Fibroblast of skin of back (primary cell): ENCODE measurements at places on chromosomes 2 and 18.

- no peak for DNase-seq
Observed at GRCh38 chr2:196169516-196169915, 1.9 kb downstream of the STK17B start.

DNA sequence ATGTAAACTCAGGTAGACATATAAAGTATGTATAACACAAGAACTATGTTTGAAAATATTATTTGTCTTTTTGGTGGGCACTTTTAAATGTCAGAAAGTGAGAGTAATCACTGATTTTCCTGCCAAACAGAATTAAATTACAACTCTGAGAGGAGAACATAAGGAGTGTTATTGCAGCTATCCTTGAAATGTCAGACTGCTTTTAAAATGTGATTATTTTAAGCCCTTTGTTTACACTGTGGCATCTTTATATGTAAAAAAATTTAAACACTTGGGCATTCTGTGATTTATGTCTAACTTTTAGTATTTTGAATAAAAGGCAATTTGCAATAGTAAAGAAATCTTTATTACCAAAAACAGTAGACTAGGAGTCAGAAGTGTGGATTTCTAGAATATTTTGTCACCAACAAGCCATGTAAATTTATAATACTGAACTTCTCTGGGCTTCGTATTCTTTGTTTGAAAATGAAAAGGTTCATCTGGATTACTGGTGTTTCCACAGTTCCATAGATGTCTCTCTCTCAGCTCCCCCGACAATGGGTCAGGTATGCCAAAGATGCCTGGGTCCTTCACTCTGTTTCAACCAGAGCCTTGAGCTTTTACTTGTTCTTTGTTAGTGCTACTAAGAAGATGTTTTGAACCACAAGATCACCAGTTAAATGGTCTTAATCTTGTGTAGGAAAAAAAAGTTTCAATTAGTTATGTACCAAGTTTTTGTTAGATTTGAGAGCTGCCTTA, 38.8 kb downstream of the GULP1 start:
- DNase-seq = no peak

- DNase-seq = no peak
Observed at GRCh38 chr2:19883971-19884720, 17.6 kb downstream of the TTC32 start.

- no peak for DNase-seq
Observed at GRCh38 chr2:25220313-25220712, 51.9 kb upstream of the POMC start.

DNA sequence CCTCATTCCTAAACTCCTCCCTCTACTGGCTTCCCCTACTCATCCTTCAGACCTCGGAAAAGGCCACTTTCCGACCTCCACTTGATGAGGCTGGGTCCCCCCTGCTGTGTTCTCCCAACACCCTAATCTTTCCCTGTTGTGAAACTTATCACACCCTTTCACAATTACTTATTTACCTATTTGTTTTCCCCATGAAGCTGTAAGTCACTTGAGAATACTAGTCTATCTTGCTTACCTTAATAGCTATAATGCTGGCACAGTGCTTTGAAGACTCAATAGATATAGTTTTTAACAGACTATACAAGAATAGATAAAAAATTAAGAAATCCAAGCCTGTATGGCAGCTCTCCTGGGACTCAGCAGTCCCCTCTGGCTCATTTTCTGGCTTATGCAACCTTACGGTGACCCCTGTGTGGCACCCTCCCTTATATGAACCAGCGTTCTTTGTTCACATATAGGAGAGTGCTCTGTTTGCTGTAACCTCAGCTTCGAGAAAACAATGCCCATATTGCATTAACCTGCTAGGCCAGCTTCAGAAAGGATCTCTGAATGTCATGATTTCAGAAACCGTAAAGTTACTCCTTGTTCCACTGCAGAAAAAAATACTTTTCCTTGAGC, 220.4 kb upstream of the PKDCC start:
- no peak for DNase-seq

- DNase-seq = no peak
Observed at GRCh38 chr18:57113799-57114420, 33.0 kb upstream of the BOD1L2 start.

DNA sequence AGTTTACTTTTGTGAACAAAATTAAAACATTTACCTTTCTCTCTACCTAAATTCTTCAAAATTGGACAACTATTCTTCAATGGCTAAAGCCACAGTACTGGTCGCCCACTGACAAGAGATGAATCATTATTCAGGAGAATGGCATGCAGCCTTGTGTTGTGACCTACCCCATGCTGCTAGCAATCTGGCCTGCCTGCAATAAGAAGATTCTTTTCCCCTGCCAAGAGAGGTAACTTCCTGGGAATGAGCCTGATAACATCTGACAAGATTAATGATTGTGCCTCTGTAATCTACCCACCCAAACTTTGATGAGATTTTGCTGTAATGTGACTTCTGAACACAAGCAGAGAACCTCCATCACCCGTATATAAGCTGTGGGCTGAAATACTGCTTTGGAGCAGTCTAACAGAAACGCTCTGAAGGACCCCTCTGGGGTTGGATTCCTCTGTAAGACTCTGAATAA, 47.0 kb upstream of the ST3GAL5 start:
- peak; percentile 89 for DNase-seq

GRCh38 chr2:64426183-64426952, 27.6 kb upstream of the LGALSL start:
- DNase-seq = peak; percentile 57

DNA sequence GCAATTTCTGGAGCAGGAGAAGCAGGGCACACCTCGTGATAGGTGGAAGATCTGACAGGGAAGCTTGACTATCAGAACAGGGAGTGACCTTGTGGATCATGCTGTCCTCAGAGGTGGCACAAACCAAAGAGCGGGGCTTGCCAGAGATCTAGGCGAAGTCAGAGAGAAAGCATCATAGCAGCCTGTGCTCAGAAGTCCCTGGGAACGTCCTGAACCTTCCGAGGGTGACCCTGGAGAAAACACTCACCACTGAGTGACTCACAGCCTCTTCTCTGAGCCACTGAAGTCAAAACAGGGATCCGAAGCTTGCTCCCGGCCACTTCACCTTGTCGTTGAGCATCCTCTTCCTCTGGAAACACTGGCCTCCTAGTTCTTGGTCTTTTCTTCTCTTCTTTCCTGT, 56.7 kb downstream of the IL1R2 start:
- DNase-seq = peak; percentile 60

DNA sequence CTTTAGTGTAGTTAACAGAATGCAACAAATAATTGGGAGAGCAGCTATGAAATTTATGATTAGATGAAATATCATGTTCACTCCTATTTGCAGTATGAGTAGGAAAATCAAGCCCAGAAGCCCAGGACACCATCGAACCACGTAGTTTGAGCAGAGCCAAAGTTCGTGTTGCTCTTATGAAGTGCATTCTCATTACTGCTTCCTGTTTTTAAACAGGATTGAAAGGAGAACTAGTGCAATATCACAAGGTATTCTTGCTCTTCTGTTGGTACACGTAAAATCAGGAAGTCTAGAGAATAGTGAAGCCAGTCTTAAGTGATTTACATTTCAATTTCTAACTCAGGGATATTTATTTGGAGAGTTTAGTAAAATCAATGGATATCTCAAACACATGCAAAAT, 21.1 kb downstream of the ARHGAP15 start:
- DNase-seq = no peak

DNA sequence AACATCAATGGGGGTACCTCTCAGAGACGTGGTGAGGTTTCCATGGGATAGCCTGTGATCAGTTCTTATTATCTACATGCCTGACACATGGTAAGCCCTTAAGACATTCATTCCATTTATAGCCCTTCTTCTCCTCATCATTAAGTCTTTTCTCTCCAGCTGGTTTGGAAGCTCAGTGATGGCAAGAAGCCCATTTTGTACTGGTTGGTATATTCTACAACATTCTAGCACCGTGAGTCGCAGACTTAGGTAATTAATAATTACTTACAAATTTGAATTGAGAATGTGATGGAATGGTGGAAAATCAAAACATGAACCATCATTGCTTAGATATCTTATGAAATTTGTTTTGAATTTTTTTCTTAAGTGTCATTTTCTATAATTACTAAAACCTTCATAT, 472.6 kb downstream of the DLGAP1 start:
- peak; percentile 21 for DNase-seq

DNA sequence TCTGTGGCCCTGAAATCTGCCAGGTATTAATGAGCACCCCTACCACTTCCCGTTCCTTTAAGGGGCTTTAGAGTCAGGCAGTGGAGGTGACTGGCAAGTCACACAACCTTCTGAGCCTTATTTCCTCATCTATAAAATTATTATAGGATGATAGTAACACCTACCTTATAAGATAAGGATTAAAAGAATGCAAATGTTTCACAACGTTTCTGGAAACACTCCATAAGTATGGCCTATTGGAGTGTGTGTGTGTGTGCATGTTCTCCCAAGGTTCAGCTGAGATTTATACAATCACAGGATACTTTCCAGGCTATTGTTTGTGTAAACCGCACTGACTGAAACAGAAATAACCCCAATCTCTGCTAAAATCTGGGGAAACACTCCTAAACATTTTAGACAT, 176.0 kb downstream of the PDE11A start:
- no peak for DNase-seq

DNA sequence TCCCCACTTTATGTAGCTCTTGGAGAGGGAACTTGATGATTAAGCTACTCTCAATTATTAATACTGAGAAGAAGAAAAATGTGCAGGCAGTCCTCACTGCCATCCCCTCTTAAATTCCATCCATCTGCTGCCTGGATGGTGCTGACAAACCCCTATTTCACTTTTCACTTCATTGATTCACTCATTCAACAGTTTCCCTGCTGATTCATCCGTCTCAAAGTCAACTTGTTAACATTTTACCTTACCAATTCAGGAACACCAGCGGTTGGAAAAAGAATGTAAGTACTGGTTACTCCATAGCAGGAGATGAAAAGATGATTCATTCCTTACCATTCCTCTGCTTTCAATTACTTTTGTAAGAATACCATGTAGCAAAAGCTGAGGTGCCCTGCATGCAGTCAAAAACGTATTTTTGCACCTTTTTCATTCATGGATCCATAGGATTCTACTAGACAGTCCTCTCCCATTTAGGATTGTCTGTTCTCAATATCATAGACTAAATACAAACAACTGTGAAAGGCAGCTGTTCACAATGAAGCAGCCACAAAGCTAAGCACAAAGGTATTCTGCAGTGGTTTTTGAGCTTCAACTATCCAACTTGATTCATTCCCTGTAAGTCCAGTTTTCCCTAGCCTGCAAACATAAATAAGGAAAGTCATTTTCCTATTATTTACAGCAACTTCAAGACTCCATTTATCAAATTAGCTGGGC, 262.0 kb downstream of the MREG start:
- DNase-seq = peak; percentile 95

DNA sequence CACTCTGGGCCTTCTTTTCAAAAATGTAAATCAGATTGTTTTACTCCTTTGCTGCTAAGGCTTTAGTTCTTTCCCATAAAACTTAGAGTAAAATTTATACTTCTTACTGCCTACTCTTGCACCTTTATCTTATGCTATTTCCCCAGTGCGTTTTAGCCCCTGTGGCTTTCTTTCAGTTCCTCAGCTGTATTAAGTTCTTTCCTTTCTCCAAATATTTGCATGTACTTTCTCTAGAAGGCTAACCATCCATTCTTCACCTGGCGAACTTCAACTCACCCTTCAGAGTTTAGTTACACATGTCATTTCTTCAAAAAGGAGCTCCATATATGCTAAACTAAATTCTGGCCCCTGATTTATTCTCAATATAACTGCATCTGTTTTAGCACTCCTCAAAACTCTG, 160.7 kb downstream of the FSHR start:
- DNase-seq = no peak

GRCh38 chr2:59567151-59567550, 986.3 kb downstream of the BCL11A start:
- DNase-seq = no peak

- no peak for DNase-seq
Observed at GRCh38 chr18:21262979-21263378, 20.9 kb downstream of the GREB1L start.

GRCh38 chr2:132479155-132479554, 62.5 kb downstream of the GPR39 start:
- DNase-seq = peak; percentile 57

DNA sequence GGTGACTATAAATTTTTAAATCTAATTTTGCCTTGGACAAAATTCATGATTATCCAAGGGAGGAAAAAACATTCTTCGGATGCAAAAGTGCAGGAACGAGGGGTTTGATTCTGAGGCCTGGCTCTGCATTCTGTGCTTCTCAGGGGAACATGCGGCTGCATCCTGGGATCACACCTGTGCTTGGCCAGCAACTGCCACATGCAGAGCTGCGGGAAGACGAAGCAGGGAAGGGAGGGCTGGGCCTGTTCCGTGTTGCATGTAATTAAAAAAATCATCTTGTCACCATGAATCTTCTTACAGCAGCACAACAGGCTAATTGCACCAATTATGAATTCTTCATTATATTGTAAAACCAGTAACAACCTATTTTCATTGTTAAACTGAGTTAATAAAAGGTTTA, 158.0 kb upstream of the ALKAL2 start:
- DNase-seq = no peak

DNA sequence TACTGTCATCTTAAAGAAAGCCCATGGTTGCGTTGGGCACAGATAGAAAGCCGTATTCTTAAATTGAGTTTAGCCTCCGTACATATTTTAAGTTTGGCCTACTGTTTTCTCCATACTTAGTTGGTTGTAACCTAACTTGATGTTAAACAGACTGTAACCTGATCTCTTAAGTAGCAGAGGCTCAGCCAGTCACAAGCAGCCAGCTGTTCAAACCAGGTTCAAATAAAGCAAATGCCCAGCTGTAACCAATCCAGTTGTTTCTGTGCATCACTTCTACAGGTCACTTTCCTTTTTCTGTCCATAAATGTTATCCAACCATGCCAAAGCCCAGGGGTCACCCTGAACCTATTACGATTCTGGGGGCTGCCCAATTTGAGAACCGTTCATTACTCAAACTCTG, 10.0 kb upstream of the THADA start:
- no peak for DNase-seq

GRCh38 chr2:60725466-60725865, 30.6 kb upstream of the PAPOLG start:
- DNase-seq = no peak

GRCh38 chr2:181995289-181995688, 9.6 kb downstream of the PPP1R1C start:
- no peak for DNase-seq

DNA sequence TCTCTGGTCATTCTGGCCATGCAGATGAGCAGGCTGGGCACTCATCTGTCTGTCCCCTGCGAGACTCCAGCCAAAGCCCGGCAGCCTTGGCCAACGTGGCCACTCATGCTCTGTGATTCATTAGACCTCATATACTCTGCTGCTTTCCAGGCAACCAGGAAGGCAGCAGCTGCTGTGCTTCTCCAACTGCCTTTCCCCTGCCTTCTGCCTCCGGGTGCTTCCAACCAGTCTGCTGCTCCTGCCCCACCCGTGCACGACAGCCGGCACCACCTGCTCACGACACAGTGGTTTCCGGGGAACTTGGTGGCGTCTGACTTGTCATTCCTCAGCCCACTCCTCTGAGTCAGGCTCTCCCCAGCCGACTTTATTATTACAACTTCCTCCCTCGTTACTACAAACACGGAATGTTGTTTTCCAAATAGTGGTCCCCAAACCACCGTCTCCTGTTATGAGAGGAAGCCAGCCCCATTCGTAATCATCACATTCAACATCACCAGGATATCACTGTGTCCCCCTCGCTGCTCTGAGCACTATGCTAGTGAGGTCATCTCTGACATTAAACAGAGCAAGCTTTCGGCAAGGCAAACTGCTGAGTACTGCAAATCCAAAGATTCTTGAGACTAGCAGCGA, 392.4 kb downstream of the ALK start:
- DNase-seq = peak; percentile 85
